Aorta (tissue), 5 donors: ENCODE measurements at places on chromosomes 12 and 14.

DNA sequence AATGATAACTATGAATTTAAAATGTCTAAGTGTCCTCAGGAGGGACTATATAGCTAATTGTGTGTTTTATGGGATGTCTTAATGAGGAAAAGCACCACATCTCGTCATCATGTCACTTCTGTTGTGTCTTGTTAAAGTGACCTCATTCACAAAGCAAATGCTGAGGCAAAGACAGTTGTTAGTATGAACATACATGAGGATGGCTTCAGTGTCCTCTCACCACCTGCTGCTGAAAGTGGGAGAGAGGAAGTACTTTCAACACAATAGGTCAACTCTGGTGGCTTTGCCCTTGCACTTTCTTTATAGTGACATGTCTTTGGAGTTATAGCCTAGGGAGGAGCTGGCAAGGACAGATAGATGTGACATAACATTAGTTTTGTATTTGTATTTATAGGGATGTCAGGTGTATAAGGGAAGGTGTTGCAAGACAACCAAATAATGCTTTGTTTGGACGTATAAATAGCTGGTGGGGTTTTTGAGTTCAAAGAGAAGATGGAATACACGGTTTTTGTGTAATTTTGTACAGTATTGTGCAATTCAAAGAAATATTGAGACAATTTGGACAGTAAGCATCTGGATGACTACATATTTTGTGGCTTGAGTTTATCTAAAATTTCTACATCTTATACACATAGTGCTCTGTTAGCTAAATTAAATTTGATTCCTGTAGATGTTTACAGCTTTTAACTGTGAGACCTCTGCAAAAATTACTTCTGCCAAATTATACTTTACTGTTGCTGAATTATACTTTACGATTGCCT lies 131.7 kb upstream of the ATP2B1 start:
- H3K27ac ChIP-seq, result no peak overlapping the region
- no peaks in the 10 kb centered on the region for H3K4me1 ChIP-seq
- no peak overlapping the region for H3K4me3 ChIP-seq
- no peaks in the 10 kb centered on the region for H3K36me3 ChIP-seq
- DNase-seq, result no peak

GRCh38 chr14:91094772-91095171 lies 19.1 kb upstream of the DGLUCY start:
- no peak overlapping the region for H3K27ac ChIP-seq
- no peak overlapping the region for H3K4me3 ChIP-seq
- H3K27me3 ChIP-seq, result no peaks in the 10 kb centered on the region
- no peaks in the 10 kb centered on the region for H3K4me1 ChIP-seq
- no peaks in the 10 kb centered on the region for H3K36me3 ChIP-seq

DNA sequence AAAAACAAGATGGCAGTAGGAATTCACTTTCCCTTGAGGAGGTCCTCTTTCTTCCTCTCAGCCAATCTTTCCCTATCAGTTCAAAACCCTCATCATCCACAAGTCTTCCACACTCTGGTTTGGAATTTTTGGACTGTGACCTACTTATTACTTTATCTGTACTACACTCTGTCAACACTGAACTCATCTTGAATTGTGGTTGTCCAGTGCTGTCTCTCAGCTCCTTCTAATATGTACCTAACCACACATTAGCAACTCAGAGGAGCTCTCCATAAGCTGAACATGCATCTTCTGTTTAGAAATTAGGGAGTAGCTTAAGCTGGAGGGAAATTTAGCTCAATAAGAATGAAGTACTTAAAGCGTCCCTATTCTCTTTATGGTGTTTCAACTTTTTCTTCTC lies 34.8 kb downstream of the SLC38A1 start:
- H3K4me3 ChIP-seq, result no peak overlapping the region
- H3K4me1 ChIP-seq, result peaks cover under 1% of the 10 kb centered on the region
- no peaks in the 10 kb centered on the region for H3K36me3 ChIP-seq
- no peak for DNase-seq

GRCh38 chr14:79281244-79282152 lies 929.8 kb downstream of the DIO2 start:
- H3K4me3 ChIP-seq, result peak overlapping the region; percentile 32
- no peaks in the 10 kb centered on the region for H3K36me3 ChIP-seq
- no peaks in the 10 kb centered on the region for H3K27me3 ChIP-seq
- DNase-seq, result no peak
- peaks cover 2% of the 10 kb centered on the region for H3K4me1 ChIP-seq

DNA sequence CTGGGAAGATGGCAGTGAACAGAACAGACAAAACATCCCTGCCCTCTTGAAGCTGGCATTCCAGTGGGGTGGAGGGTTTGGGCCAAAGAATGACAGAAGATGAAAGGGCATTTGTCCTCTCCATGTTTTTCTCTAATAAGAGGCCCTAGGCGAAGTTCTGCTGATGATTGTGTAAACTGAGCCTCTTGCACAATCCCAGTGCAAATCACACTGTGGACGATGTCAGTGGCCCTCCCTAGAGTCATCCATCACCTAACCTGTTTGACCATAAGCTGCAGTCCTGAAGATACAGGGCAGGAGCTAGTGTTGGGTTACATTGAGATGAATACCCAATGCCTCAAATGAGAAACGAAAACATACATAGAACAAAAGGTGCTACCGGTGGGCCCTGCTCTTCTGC lies 622.4 kb upstream of the TBX3 start:
- no peak overlapping the region for H3K27ac ChIP-seq
- H3K36me3 ChIP-seq, result no peaks in the 10 kb centered on the region
- DNase-seq, result no peak

GRCh38 chr14:105880616-105881015 lies 354.2 kb downstream of the TMEM121 start:
- H3K27me3 ChIP-seq, result no peaks in the 10 kb centered on the region
- no peak overlapping the region for H3K4me3 ChIP-seq
- peak; percentile 34 for DNase-seq
- H3K27ac ChIP-seq, result no peak overlapping the region
- H3K36me3 ChIP-seq, result no peaks in the 10 kb centered on the region
- H3K4me1 ChIP-seq, result no peaks in the 10 kb centered on the region

DNA sequence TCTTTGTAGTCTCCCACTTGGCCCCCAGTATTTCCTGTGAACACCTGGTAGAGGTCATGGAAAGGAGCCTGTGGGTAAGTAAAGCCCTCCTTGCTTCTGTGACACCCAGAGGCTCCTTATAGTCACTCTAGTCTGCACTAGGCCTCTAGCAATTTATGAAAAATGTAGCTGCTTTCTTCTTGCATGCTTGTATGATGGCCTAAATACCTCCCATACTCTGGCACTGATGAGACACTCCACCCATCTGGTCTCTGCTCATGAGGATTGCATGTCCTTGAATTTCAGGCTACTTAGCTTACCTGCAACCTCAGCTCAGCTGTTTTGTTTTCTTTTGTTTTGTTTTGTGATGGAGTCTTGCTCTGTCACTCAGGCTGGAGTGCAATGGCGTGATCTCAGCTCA lies 4.6 kb upstream of the A2ML1 start:
- H3K36me3 ChIP-seq, result no peaks in the 10 kb centered on the region
- no peaks in the 10 kb centered on the region for H3K4me1 ChIP-seq
- no peak overlapping the region for H3K4me3 ChIP-seq
- DNase-seq, result no peak
- H3K27me3 ChIP-seq, result no peaks in the 10 kb centered on the region
